ENCODE measurements at places on chromosomes 4 and X.

DNA sequence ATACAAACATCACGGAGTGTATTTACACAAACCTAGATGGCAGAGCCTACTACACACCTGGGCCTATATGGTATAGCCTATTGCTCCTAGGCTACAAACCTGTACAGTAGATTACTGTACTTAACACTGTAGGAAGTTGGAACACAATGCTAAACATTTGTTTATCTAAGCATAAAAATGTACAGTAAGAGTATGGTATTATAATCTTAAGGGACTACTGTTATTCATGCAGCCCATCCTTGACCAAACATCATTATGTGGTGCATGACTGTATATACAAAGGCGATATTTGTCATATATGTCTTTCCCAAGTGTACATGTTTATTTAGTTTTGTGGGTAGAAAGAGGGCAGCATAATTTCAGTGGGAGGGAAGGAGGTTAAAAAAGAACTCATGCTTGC, 177.7 kb upstream of the FSTL5 start:
- DNase-seq, result no peak

DNA sequence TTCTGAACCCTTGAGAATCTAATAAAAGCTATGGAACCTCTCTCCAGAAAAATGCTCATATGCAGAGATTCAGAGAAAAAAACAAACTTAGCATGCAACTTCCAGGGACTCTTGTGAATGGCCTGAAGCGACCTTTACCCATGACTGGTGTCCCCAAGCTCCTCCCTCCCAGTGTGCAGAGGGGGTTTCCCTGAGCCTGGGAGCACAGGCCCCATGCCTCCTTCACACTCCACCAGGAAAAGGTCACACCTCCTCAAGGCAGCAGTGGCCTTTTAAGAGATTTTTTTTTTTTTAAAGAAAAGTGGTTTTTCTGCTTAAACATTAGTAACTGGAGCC, 13.3 kb upstream of the UBA6 start:
- peak; percentile 51 for DNase-seq

GRCh38 chr4:112519689-112520597, 4.0 kb upstream of the NEUROG2 start:
- peak; percentile 29 for DNase-seq

GRCh38 chrX:105543283-105543682, 279.1 kb upstream of the NRK start:
- DNase-seq, result no peak

GRCh38 chr4:185853841-185854240, 41.8 kb upstream of the SORBS2 start:
- DNase-seq, result no peak
